ENCODE measurements at places on chromosomes 3 and 15. TPM values are rescaled to one million over a fixed set of nuclear protein-coding genes. Genes with fewer than 3 reads are reported as not detected.

- DNase-seq = no peak
Measured at GRCh38 chr3:72555714-72556113, 292.5 kb downstream of the SHQ1 start.

- no peak for DNase-seq
Measured at GRCh38 chr15:57296473-57297162, 79.7 kb upstream of the CGNL1 start.

DNA sequence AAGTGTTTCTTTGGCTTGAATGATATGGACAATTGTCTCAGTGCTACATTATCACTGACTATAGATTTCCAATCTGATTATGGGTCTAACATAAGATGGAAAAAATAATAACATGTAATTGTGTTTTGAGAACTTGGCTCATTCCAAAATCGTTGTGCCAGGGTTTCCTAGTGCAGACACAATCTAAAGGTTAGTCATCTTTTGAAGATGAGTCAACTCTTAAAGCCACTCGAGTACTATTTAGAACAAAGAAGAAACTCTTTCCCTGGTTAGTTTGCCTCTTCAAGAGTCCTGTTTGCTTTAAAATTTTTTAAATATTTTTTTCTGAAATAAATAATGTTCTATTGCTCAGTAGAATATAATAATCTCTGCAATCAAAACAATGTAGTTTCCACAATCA is 301.0 kb downstream of the CADM2 start:
- no peak for DNase-seq

DNA sequence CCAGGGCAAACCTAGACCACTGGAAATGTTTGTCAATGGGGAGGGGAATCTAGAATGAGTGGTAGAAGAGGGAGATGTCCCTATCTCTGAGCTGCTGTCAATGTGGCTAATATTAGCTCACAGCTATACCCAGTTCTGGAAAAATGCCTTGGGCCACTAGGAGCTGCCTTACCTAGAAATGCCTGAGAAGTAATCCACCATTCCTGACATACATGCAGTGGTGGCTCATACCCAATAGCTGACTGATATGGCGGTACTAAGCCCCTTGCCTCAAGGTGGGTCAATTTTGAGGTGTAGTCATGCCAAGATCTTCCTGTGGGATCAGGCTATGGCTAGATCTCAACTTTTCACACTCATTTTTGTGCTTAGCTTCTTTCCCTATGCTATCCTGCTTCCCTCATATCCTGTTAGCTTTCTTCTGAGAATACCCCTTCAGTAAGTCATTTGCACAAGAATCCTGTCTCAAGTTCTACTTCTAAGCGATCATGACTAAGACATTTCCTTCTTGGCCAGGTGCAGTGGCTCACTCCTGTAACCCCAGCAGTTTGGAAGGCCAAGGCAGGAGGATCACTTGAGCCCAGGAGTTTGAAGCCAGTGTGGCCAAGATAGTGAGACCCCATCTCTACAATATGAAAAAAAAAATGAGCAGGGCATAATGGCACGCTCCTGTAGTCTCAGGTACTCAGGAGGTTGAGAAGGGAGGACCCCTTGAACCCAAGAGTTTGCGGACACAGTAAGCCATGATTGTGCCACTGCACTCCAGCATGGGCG is 49.1 kb upstream of the RFX7 start:
- DNase-seq = no peak

DNA sequence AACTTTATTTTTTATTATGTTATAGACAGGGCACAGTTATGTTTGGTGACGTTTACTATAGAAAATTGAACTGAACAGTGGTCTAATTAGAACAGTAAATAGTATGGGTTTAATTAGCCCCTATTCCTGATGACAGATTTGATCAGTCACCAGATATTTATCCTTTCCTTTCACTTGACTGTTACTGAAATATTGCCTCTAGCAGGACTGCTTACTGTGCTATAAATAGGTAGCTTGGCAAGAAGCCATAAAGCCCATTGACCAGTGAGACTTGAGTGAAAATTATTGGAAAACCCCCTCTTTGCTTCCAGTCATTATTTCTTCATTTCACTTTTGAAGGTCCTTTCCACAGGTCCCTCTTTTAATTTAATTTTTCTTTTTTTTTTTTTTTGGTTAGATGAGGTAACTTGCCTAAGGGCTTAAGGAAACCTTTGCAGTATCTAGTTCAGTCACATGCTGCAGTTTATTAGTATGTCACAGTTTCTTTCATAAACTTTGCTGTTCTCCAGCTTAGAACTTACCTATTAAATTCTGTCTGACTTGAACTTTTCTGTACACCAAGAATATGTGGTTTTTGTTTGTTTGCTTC is 115.6 kb downstream of the ADAMTSL3 start:
- DNase-seq = no peak

Gene FBXW12
- total RNA-seq = 0.27 TPM

Gene LRRC3B
- total RNA-seq = 0.45 TPM

DNA sequence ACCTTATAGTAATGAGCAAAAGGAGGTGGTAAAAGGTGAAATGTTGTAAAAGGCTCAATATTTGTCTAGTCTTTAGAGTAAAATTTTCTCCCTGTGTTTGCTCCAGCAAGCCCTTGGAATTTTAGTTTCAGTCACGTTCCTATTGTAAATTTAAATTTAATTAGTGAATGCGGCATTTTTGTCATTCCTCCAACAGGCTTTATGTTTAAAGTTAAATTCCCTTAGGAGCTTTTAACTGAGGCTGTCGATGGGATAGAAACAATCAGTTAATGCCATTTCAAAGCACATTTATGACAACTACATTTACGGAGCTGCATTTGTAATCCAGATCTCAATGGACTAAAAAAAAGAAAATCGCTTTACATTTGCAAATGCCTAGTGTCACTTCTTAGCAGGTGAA is 868 bp upstream of the GADL1 start:
- no peak for DNase-seq

Data from sciatic nerve (tissue), 2 donors.